ENCODE measurements at places on chromosomes 13 and 19.
A peak's percentile ranks its signal among the peaks of the same experiment; 100 is the strongest.

DNA sequence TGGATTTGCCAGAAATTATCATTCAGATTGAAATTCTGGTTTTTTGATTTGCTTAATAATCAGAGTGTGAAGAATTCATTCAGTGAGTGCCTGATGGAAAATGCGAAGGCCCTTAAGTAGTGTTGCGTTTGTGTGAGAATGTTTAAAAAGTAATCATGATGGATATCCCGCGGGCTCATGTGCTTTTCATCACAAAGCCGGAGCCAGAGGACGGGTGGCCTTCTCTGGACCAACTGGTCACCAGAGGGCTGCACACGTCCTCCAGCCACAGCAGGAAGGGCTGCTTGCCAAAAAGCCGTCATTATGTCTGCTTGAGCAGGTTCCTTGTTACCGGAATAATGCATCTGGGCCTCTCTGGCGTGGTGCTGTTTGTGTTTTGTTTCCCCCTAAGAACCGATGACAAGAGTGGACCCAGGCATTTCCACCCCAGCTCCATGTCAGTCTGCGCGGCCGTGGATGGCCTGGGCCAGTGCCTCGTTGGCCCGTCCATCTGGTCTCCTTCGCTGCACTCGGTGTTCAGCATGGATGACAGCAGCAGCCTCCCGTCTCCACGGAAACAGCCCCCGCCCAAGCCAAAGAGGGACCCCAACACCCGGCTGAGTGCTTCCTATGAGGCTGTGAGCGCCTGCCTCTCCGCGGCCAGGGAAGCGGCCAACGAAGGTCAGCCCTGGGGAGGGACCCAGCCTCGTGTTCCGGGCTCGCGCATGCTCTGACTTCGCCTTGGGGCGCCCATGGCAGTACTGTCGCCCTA, 497.7 kb downstream of the MYO16 start:
- no peak for DNase-seq

DNA sequence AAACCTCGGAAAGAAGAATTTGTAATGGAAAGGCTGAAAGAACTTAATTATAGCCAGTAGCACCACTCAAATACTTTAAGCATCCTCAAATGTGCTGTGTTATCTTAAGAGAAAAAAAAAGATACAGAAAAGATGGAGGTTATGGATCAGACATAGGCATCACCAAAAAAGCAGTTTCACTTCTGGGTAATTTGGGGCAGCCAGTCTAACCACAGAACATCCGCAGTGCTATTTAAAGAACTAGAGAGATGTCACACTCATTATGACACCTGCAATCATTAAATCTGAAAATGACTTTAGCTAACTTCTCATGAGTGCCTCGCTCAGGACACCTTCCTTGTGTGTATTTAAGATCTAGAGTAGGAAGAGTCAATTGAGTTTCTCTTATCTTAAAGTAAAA, 211.8 kb downstream of the RBM26 start:
- DNase-seq, result peak; percentile 52

- no peak for DNase-seq
Observed at GRCh38 chr13:42798118-42798517, 16.7 kb downstream of the FAM216B start.

- no peak for DNase-seq
Observed at GRCh38 chr13:113754691-113755090, 4.3 kb upstream of the TMEM255B start.

GRCh38 chr19:7540761-7541474, 5.4 kb downstream of the PNPLA6 start:
- no peak for DNase-seq

- DNase-seq, result no peak
Observed at GRCh38 chr19:20278342-20278741, 111.3 kb downstream of the ZNF486 start.

DNA sequence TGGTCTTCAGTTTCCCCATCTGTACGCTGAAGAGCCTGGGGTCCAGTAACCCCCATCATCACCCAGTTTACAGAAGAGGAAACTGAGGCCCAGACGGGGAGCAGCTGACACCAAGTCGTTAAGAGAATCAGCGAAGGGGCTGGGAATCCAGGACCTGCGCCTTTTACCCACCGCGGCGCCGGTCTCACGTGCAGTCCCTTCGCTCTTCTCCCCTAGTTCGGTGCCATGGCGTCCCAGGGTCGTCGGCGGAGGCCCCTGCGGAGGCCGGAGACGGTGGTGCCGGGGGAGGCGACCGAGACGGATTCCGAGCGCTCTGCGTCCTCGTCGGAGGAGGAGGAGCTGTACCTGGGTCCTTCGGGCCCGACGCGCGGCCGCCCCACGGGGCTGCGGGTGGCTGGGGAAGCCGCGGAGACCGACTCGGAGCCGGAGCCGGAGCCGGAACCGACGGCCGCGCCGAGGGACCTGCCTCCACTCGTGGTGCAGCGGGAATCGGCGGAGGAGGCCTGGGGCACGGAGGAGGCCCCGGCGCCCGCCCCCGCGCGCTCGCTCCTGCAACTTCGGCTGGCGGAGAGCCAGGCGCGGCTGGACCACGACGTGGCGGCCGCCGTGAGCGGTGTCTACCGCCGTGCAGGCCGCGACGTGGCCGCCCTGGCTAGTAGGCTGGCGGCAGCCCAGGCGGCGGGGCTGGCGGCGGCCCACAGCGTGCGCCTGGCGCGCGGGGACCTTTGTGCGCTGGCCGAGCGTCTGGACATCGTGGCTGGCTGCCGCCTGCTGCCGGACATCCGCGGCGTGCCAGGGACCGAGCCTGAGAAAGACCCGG, 698 bp downstream of the BLOC1S3 start:
- DNase-seq, result peak; percentile 57

DNA sequence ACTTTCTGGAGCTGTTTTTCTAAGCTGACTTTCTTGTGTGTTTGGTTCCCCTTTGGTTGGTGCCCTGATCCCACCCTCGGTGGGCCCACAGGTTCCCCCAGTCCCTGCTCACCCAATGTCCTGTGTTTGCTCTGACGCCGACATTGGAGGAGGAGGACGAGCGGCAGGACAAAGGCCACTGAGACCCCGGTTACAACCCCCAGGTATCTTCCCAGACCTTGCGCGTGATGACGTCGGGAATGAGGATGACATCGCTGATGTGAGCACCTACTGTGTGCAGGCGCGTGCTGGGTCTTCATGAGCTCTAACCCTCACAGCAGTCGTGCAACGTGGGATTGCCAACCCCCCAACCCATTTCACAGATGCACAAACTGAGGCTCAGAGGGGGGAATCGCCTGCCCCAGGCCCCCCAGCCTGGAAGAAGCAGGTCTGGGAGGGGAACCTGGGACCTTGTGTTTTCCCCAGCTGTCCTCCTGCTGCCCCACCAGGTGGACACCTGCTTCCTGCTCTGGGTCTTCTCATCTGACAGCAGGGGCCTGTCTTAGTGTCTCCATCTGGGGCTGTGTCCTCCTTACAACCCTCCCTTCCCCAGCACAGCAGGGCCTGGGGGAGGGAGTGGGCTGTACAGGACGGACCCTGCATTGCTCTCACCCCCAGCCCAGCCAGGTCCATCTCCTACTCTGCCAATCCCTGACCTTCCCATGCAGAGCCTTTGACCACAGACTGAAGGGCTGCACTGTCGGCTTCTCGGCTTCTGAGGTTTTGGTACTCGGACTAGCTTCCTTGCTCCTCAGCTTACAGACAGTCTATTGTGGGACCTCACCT, 4.7 kb upstream of the LILRA6 start:
- DNase-seq, result no peak

GRCh38 chr19:3611841-3612240, 5.2 kb upstream of the TBXA2R start:
- DNase-seq, result no peak

DNA sequence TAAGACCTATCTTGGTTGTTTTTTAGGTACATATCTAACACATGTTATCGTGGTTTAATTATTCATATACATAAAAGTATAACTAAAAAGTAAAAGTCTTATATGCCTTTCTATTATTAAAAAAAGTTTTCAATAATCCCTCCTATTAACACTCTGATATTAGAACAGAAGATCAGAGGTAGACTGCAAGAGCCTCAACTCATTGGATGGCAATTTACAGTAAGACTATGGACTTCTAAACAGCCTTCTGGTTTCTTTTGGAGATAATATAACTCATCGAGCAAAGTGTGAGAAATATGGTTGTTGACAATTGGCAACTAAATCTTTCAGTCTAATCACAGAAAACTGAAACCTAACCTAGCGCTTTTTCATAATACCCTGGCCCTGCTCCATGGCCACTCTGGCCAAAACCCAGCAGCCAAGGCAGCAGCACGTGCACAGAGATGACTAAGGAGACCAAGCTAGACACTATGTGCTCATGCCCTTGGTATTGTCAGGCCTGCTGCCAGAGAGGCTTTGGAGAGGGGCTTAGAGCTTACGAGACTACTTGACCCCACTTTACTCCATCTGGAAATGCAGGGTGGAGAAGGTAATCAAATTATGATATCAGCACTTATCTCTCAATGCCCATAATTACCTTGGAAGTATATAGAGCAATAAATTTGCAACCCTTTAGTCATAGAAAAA, 40.6 kb upstream of the EEF1AKMT1 start:
- DNase-seq, result no peak

- DNase-seq, result no peak
Observed at GRCh38 chr19:31517224-31518180, 168.3 kb upstream of the TSHZ3 start.

- no peak for DNase-seq
Observed at GRCh38 chr13:111963031-111963430, 103.9 kb upstream of the SOX1 start.

- DNase-seq, result no peak
Observed at GRCh38 chr19:15213715-15214381, 13.1 kb upstream of the NOTCH3 start.

DNA sequence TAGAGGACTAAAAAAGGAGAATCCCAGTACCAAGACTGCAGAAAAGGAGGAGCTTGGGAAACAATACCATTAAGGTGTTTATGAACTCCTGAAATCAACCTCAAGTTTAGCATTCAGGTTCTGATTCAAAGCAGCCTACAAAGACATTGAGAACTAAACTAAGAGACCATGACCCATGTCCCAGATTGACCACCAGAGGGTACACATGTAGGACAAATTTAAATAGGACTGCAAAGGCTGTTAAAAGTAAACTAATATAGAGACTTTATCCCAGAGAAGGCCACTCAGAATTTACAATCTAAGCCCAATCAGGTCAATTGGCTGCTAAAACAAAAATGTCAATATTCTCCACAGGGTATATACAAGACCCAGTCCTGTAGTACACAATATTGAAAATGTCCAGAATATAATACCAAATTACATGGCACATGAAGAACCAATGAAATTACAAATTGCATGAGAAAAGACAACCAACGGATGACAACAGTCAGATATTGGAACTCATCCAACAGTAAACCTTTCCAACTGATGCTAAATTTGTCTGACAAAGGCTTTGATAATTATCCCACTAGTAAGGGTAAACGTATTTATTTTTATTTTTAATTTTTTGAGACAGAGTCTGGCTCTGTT, 682.4 kb downstream of the UQCRFS1 start:
- DNase-seq, result no peak

DNA sequence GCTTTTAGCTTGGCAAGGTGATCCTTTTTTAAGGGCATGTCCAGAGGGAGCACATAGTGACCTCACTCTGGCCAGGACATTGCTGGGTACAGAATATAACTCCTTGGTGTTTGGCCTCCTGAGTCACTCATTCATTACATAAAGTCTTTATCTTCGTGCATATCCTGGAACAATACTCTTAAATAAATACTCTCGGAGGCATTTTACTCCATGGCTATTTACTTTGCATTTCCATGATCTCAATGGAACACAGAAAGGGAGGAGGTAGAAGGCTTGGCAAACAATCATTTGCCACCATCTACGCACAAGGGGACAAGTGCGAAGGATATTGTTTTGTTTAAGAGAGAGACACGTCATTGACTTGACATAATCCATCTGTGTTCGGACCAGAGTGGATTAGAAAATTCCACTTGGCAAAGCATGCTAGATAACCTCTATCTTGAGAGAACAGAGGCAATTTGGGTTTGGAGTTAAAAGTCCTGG, 210.0 kb downstream of the IRS2 start:
- no peak for DNase-seq

DNA sequence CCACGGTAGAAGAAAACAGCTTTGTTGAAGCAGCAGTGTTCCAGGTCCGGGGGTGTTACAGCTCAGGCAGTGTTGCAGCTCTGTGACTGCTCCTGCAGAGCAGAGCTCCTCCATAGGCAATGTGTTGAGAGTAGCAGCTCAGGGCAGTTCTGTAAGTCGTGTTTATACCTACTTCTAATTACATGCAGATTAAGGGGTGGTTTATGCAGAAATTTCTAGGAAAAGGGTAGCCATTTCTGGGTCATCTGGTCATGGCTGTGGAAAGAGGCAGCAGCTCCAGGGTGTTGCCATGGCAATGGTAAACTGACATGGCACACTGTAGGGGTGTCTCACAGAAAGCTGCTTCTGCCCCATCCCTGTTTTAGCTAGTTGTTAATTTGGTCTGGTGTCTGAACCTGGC, 316.4 kb downstream of the GPC5 start:
- DNase-seq, result no peak

DNA sequence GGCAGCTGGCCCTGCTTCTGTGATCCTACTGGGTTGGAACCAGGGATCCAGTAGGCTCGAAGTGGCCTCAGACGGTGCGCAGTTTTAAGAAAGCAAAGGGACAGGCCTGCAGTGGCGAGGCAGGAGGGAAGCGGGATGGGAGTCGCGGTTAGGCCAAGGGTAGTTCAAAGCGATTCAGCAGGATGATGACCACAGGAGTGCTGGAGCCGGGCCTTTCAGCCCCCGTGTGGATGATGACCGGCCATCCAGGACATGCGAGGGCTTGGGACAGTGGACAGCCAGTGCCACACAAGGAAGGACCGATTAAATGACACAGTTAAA, 854 bp downstream of the RNASEH2B start:
- DNase-seq, result no peak

- no peak for DNase-seq
Observed at GRCh38 chr13:52405767-52406494, at the start of gene THSD1. TSS of gene THSD1 (minus strand) at chr13:52406172. CDS start at chr13:52402600, 3,572 bp downstream.

DNA sequence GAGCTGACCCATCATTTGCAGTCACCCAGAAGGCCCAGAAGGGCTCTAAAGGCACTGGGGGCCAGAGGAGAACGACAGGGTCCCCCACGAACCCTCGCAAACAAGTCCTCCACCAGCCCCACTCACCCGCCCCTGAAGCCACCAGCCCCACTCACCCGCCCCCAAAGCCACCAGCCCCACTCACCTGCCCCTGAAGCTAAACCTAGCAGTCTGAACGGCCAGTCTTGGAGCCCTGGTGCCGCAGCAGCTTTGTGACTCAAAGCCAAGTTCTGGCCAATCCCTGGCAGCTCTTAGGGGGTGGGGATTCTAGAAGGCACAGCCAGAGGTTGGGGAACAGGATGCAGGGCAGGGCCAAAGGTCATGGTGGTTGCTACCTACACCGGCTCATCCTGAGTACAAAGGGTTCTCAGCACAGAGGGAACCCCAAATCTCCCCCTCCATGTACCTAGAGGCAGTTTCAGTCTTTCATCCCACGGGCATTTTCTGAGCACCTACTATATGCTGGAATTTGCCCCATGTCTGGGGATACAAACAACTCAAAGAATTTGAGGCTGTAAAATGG, at the start of gene IQCN:
IQCN (minus strand) TSS at position 234 of the 562 bp plus-strand sequence. CDS start 4,974 bp downstream, outside the sequence.
- DNase-seq, result peak; percentile 66

GRCh38 chr19:28549680-28550277, 663.2 kb downstream of the UQCRFS1 start:
- no peak for DNase-seq

- DNase-seq, result no peak
Observed at GRCh38 chr13:33004511-33004910, 11.7 kb upstream of the KL start.

Data from stimulated activated naive CD4-positive, alpha-beta T cell (primary cell).